ENCODE measurements at places on chromosomes 13 and 19.

DNA sequence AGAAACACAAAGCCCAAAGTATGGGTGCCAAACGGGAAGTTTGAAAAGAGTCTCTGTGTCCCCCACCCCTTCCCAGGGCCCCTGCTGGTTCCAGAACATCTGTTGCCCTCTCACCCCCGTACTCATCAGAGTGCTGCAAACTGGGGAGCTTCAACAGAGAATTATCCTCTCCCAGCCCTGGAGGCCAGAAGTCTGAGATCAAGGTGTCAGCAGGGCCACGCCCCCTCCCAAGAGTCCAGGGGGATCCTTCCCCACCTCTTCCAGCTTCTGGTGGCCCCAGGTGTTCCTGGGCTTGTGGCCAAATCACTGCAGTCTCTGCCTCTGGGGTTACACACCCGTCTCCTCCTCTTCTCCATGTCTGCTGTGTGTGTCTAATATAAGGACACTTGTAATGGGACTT lies 183.4 kb downstream of the PTPRS start:
- no peak for DNase-seq

DNA sequence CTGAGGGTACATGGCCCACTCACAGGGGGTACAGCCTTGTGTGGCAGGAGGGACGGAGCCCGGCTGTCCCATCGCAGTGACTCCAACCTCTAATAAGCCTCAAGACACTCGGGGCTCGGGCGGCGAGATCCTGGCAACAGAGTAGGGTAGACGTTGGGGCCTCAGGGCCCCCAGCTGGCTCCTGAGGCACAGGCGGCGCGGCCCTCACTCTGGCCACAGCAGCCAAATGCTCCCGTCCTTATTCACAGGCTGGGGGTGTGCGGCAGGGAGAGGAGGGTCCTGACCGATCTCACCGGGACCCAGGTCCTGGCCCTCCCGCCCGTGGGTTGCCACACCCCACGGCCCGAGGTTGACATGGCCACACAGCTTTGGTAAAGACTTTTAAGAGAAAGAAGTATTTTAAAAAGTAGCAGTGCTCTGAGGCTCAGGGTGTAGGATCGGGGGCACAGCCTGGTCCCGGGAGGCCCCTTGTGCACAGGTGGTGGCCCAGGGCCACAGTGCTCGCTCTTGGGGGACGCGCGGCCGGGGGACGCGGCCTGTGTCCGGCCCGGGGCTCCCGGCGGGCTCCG lies 7.6 kb downstream of the SLC39A3 start:
- DNase-seq = no peak

DNA sequence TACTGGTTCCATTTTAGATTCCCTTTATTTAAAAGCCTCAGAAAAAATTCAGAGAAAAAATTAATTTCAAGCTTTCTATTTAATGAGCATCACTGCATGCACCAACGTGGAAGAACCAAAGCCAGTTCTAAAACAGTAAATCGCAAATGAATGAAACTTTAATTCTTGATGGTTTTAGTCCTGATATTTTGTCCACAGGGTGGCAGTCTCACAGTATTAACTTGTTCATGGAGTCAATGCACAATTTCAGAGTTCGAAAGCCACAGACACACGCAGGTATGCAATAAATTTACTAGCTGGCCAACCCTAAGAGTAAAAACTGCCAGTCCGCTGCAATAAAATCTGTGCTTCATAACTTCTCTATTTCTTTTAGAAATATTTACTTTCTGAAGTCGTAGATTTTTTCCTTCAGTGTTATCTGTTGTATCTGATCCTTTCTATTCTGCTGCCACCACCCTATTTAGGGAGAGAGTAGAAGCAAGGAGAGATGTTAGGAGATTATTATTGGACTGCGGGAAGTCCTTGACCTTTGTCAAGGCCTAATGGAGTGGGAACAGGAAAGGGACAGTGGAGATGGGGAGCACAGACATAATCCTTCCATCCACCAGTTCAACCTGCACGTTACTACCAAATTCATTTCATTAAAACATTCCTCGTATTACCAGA lies 7.0 kb upstream of the WBP4 start:
- no peak for DNase-seq

DNA sequence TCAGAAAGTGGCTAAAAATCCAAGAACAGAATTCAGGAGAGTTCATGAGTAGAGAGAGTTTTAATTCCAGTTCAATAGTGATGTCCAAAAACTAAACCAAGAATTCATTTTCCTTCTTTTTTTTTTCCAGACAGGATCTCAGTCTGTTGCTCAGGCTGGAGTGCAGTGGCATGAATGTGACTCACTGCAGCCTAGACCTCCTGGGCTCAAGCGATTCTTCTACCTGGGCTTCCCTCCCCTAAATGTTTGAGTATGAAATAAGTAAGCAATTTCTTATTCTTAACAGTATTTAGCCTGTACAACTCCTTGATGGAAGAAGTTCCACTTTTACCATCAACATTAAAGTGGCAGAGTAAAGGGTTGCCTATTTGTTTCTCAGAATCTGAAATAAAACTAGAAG lies 3.8 kb downstream of the COMMD6 start:
- DNase-seq = no peak

GRCh38 chr13:102361113-102361512 lies 40.7 kb downstream of the FGF14 start:
- no peak for DNase-seq
